ENCODE measurements at places on chromosomes 11 and 22.

DNA sequence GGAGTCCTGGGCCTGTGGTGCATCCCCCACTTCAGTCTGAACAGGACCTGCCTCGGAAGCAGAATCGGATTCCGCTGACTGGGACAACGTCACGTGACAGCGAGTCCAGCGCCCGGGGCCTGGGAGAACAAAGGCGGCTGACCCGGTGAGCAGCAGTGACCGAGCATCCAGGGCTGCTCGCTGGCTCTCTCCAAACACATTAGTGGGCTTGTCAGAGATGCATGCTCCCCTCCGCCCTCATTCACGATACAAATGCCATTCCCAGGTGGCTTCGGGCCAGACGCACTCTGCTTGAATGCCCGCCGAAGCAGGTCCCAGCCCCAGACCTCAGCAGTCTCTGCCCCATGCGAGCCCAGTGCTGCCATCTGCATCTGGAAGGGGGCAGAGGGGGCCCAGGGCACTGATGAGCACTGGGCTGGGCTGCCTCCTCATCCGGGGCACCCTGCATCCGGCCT is 91.0 kb downstream of the WNT7B start:
- DNase-seq: no peak

- no peak for DNase-seq
These were observed 17.2 kb downstream of the ARHGEF17 start for GRCh38 chr11:73325036-73325981.

DNA sequence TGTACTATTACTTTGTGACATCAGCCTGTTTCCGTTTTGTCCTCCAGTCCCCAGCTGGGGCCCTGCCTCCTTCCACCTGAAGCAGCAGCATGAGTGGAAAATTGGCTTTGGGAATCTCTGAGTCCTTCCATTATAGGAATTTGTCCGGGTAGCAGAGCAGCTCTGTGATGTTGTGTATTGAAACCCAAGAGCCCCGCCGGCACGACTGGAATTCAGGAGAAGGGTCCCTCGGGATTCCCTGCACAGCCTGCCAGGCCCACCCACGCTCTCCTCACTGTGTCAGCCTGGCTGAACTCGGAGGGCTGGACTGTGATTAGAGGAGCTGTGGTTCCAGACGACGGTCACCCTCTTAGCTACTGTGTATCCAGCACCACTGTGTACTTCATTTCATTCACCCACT is 18.8 kb upstream of the TSPAN18 start:
- no peak for DNase-seq

GRCh38 chr11:28632338-28632737 is 524.1 kb downstream of the METTL15 start:
- no peak for DNase-seq

GRCh38 chr22:47094861-47095330 is 332.4 kb downstream of the TBC1D22A start:
- no peak for DNase-seq

Measured in HEK293T (cell line).